CD8-positive, alpha-beta memory T cell (primary cell): ENCODE measurements at places on chromosomes 2 and 18.

- DNase-seq, result no peak
These were observed 107.3 kb downstream of the MYO1B start for GRCh38 chr2:191352536-191352935.

DNA sequence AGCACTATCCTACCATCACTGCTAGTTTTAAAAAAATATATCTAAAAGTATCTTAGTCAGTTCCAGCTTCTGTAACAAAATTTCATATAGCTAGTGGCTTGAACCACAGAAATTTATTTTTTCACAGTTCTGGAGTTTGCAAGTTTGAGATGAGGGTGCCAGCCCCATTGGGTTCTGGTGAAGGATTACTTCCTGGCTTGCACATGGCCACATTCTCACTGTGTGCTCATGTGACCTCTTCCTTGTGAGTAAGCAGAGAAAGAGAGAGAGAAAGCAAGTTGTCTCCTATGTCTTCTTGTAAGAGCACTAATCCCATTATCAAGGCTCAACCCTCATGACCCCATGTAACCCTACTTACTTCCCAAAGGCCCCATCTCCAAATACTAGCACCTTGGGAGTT, 158.9 kb downstream of the DOK6 start:
- DNase-seq, result no peak

- DNase-seq, result no peak
These were observed 33.5 kb upstream of the ZEB2 start for GRCh38 chr2:144553379-144553778.

DNA sequence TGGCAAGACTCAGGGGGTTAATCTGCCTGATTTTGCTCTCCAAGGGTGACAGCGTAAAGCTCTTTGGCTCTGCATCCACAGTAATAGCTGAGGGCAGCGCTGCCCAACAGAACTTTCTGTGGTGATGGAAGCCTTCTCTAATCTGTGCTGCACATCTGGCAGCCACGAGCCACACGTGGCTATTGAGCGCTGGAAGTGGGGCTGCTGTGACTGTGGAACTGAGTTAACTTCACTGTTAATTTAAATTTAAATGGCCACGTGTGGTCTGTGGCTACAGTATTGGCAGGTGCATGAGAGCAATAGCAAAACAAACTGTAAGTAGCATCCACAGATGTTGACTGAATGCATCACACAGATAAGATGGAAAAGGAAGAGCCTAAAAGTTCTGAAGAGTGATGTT, 47.3 kb upstream of the TMEM200C start:
- DNase-seq, result no peak

- DNase-seq, result no peak
These were observed 96.9 kb downstream of the SCN9A start for GRCh38 chr2:166278856-166279255.

DNA sequence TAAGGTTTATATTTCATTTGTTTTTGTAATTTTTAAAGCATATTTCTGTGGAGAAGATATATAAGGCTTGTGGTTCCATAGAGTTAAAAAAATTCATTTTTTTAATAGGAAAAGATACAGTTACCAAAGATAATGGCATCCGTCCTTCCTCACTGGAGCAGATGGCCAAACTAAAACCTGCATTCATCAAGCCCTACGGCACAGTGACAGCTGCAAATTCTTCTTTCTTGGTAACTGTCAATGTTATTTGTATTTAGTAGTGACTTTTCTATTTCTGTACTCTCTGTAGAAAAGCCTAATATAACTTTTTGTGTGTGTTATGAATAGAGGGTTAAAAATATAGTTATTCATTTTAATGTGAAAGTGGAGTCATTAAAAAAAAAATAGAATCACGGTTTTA, 35.1 kb downstream of the HADHB start:
- no peak for DNase-seq

- DNase-seq, result no peak
These were observed 470.0 kb upstream of the GCFC2 start for GRCh38 chr2:76180676-76181075.

GRCh38 chr2:212711856-212712255, 173.3 kb upstream of the ERBB4 start:
- DNase-seq, result no peak

- DNase-seq, result no peak
These were observed 26.2 kb downstream of the CERS6 start for GRCh38 chr2:168482269-168482668.

DNA sequence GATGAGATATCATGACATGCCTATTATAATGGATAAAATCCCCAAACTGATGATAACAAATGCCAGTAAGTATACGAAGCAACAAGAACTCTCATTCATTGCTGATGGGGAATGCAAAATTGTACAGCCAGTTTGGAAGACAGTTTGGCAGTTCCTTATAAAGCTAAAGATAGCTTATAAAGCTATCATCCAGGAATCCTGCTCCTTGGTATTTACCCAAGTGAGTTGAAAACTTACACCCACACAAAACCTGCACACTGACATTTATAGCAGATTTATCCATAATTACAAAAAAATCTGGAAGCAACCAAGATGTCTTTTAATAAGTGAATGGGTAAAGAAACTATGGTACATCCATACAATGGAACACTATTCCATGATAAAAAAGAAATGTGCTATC, 59.5 kb upstream of the FAM124B start:
- DNase-seq, result no peak

- no peak for DNase-seq
These were observed 76.9 kb downstream of the DIS3L2 start for GRCh38 chr2:232038251-232038880.

DNA sequence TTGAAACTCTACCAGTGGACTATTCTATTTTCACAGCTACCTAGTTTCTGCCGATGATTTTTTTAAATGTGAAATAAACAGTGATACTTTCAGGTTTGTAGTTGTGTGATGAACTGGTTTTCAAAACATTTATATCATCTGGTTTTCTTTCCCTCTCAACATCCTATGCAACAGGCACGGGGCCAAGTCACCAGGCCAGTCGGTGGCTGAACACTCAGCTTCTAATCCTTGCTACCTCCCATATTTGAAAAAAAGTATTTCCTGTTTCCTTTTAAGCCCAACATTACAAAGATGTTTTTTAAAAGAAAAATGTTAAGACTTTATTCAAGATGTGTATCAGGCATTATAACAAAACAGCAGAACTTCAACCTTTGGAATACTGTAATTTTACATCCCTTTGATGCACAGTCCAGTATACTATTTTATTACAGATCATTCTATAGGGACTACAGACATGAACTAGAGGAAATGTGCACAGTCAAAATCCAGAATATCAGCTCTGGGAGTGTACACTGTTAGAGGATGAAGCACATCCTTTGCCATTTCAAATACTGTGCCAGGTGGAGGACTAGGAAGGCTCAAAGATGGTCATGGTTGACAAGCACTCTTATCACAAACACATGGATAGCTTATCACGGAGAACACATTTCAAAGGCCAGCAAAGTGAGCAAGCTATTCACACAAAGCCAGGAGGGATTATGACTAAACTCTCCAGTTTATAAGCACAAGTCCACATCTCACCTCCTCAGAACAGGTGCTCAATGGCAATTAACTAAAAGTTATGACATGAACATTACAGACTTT, 14.6 kb downstream of the MRPL35 start:
- DNase-seq, result no peak
